NCI-H774 (cell line): ENCODE measurements at places on chromosomes 4 and X.

- no peak for DNase-seq
These were observed 69.3 kb downstream of the EGF start for GRCh38 chr4:109981936-109982335.

- no peak for DNase-seq
These were observed 28.6 kb upstream of the ZCCHC4 start for GRCh38 chr4:25283948-25284347.

- DNase-seq: no peak
These were observed 78.6 kb upstream of the STS start for GRCh38 chrX:7068939-7069367.

GRCh38 chr4:83618431-83618830 lies 82.5 kb downstream of the GPAT3 start:
- no peak for DNase-seq

GRCh38 chr4:155822572-155822971 lies 43.5 kb downstream of the ASIC5 start:
- no peak for DNase-seq

- DNase-seq: no peak
These were observed 58.5 kb downstream of the SLC2A9 start for GRCh38 chr4:9962611-9963314.

- no peak for DNase-seq
These were observed 18.0 kb downstream of the CRMP1 start for GRCh38 chr4:5874811-5875449.

DNA sequence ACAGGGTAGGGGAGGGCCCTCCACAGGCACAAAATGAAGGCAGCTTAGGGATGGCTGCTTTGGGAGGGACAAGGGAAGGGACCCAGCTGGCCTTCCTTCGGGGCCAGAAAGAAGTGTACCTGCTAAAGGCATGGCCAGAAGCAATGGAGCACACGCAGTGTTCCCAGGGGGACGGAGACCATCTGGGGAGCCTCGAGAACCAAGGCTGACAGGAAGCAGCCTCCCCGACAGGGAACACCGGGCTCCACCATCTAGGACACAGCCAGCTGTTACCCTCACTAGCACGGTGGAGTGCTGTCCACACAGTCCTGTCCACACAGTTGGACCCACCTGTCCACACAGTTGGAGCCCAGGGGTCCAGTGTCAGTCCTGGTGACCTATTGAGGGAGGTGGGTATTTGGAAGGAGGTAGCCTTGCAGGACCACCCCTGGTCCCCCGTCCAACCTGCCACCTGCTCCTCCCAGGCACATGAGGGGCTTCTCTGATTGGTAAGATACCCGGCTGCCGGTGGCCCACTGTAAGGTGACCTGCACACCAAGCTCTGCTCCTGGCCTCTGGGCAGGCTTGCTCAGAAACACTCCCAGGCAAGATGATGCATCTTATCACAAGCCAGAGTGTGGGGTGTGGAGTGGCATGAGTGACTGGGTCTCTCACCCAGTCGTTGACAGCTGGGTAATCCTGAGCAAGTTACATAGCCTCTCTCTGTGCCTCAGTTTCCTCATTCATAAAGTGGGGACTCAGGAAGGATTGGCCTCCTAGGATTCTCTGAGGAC lies 20.5 kb upstream of the AFAP1 start:
- no peak for DNase-seq

- no peak for DNase-seq
These were observed 1037.4 kb upstream of the PABPC4L start for GRCh38 chr4:135238940-135239339.

- peak; percentile 79 for DNase-seq
These were observed 18.3 kb upstream of the GPR101 start for GRCh38 chrX:137051978-137052642.
